GM23248 (cell line): ENCODE measurements at places on chromosomes 16 and 17. TPM values are rescaled to one million over a fixed set of nuclear protein-coding genes. Genes with fewer than 3 reads are reported as not detected.

Gene ITGA2B
- total RNA-seq, result not detected in 2 replicates

Gene KRT24
- total RNA-seq, result not detected in 2 replicates

Gene MYO15A
- 0.25 and 0.54 TPM in 2 replicates for total RNA-seq

Gene KCNH6
- total RNA-seq, result not detected in 2 replicates

Gene ATP1B2
- total RNA-seq, result not detected in 2 replicates

Gene TM4SF5
- total RNA-seq, result not detected in 2 replicates

Gene TBC1D26
- total RNA-seq, result not detected in 2 replicates

Gene KCNG4
- not detected in 2 replicates for total RNA-seq

Gene KRTAP4-2
- not detected in 2 replicates for total RNA-seq

Gene SNAI3
- total RNA-seq, result not detected in 2 replicates

Gene KRTAP3-2
- not detected in 2 replicates for total RNA-seq
